ENCODE measurements at places on chromosomes 4 and X. TPM values are rescaled to one million over a fixed set of nuclear protein-coding genes. Genes with fewer than 3 reads are reported as not detected.

DNA sequence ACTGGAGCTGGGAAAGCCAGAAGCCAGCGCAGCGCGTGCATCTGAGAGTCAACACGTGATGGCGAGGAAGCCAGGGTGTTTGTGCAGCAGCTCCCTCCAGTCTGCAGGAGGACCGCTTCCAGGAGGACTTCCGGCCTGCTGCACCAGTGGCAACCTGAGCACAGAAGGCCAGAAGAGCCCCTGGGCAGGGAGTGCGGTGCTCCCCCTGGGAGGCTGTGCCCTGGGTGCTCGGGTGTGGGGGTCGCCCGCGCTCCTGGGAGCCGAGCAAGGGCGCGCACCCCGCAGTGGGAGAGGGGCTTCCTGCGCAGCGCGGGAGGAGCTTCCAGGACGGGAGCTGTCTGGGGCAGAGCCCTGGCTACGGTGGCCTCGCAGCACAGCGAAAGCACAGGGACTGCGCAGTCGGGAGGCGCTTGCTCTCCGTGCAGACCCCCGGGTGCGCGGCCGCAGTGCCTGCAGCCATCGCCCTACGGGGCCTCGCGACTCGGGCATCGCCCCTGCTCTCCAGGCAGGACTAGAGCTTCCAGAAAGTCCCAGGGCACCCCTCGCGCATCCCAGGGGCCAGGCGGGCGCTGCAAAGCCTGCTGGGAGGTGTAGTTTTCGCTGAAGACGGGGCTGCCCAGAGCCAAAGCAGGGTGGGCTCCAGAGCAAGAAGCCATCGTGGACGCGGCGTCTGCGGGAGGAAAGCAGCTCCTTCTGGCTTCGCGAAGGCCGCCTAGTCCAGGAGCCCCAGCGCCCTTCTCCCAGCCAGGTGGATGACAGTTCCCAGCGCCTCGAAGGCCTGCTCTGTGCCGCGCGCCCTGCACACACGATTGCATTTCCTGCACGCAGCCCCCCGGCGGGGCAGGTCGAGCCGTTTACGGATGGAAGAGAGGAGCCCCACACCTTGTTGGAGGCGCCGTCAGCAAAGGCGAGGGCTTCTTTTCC lies 24.1 kb upstream of the WFS1 start:
- DNase-seq: no peak

- no peak for DNase-seq
Observed at GRCh38 chr4:39263895-39264294, 81.6 kb downstream of the WDR19 start.

DNA sequence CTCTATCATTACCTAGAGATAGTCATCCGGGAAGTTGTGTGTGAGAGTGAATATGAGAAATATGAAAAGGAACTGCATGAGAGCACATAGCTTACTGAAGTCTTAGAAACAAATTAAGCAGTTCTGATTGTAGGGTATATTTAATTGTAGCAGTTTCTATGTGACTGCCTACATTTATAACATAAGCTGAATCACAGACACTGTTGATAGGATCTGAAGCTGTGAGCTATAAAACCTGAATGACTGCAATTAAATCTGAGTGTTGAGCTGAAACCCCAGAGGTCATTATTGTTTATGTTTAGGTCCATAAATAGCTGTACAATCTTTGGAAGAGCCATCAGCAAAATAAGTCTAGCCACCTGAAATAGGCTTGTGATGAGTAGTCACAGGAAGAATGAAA lies 210.1 kb upstream of the CXCL13 start:
- DNase-seq: no peak

DNA sequence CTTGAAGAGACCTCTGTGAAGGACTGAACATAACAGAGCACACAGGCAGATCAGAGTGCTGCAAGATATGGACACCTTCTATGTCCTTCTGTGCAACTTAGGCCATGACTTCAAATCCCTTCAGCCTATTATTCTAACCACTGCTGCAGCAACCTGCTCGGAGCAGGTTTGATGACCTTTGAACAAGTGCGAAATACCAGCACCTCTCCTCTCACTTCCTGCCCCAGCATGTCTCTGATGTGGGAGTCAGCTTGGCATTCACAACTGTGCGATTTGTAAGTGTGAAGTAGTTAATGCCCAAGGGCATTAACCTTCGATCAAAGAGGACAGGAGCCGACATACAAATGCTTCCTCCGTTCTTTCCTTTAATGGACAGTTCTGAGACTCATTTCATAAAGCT lies 1.6 kb upstream of the EXOC1 start:
- DNase-seq: no peak

DNA sequence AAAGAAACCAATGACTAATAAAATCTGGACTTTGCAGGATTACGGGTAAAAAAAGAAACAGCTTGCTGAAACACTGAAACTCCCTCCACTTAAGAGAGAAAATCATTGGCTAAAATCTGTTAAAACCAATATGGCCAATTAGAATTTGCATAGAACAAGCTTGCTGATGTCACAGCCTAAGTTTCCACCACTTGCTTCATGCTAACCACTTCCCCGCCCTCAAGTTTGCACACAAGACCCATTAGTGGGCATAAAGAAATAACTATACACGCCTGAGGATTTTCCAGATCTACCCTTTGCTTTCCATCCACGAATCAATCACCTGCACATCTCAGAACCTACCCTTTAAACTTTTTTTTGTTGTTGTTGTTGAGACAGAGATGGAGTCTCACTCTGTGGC lies 42.7 kb upstream of the PHEX start:
- no peak for DNase-seq

ZIC3 gene
- 0.04 TPM for polyA plus RNA-seq

GRCh38 chr4:162403419-162403818 lies 239.6 kb upstream of the FSTL5 start:
- no peak for DNase-seq

EFHC2 gene
- polyA plus RNA-seq: 2.3 TPM

DNA sequence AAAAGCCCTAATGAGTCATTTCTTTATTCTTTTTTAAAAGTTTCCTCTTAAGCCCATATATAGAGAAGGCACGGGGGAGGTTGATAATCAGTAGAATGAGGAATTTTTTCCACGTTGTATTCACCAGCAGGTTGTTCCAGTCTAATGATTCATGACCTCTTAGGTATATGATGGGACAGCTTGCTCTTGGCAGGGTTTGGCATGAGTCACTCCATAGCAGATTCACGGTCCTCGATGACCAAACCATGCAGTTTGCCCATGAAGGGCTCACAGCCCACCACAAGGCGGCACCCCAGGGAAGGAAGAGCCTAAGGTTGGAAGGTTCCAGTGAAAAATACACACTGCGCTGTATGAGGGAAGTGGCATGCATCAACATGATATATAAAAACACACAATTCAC lies 623.8 kb upstream of the DIPK2B start:
- no peak for DNase-seq

- DNase-seq: no peak
Observed at GRCh38 chrX:125108921-125109320, 210.8 kb upstream of the TEX13C start.

- DNase-seq: no peak
Observed at GRCh38 chrX:18721683-18722499, 14.4 kb downstream of the PPEF1 start.

VCX3A gene
- polyA plus RNA-seq: 0.10 TPM

GRCh38 chrX:118603981-118604380 lies 108.4 kb downstream of the DOCK11 start:
- peak; percentile 14 for DNase-seq

- DNase-seq: no peak
Observed at GRCh38 chr4:162016219-162016618, 147.6 kb downstream of the FSTL5 start.

Data from ovary (tissue), 10 donors.